ENCODE measurements at places on chromosomes 5 and 9.

- DNase-seq: no peak
Measured at GRCh38 chr9:80072451-80072850, 500.7 kb downstream of the TLE4 start.

DNA sequence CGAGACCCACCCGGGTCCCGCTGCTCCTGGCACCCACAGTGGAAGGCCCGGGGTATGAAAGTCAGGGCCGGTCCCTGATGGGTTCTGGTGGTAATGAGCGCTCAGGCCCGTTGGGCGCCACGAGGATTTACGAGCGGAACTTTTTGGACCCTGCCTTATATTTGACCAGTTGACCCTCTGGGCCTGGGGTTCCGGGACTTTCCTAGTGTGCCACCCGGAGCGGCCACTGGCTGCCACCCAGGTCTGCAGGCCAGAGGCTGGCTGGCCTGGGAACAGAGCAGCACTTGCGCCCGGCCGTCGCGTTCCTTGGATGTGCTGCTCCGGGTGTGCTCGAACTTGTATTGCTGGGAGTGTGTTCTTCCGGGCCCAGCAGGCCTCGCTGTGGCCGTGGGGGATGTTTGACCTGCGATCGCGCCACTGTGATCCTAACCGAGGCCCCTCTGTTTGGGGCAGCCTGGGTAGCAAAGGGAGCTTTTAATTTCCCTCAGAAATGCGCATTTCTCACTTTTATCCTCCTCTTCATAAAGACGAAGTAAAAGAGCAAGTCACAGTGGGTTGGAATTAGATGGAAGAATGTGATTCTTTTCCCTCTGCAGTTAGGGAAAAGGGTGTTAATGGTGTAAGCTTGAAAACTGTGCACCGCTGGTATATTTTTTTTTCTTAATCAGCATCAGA lies 1.2 kb downstream of the F2RL1 start:
- no peak for DNase-seq

- DNase-seq: no peak
Measured at GRCh38 chr5:126492939-126493338, 69.7 kb downstream of the GRAMD2B start.

GRCh38 chr5:143889986-143890385 lies 78.0 kb downstream of the HMHB1 start:
- DNase-seq: no peak

GRCh38 chr5:143033535-143034250 lies 263.5 kb downstream of the ARHGAP26 start:
- no peak for DNase-seq

- DNase-seq: no peak
Measured at GRCh38 chr5:166671811-166672210, 1619.6 kb upstream of the WWC1 start.

GRCh38 chr5:157473383-157474320 lies 13.6 kb downstream of the NIPAL4 start:
- no peak for DNase-seq

GRCh38 chr5:121949885-121950284 lies 11.9 kb upstream of the SRFBP1 start:
- DNase-seq: no peak

- no peak for DNase-seq
Measured at GRCh38 chr5:154722936-154723335, 32.2 kb upstream of the LARP1 start.

GRCh38 chr5:120415985-120416384 lies 48.1 kb upstream of the PRR16 start:
- no peak for DNase-seq

GRCh38 chr5:56656846-56657726 lies 158.3 kb upstream of the MAP3K1 start:
- DNase-seq: no peak

GRCh38 chr9:85349046-85349445 lies 392.7 kb downstream of the AGTPBP1 start:
- no peak for DNase-seq

- no peak for DNase-seq
Measured at GRCh38 chr5:149917073-149917676, 27.4 kb downstream of the PDE6A start.

GRCh38 chr9:3828495-3828894 lies 302.7 kb upstream of the RFX3 start:
- no peak for DNase-seq

DNA sequence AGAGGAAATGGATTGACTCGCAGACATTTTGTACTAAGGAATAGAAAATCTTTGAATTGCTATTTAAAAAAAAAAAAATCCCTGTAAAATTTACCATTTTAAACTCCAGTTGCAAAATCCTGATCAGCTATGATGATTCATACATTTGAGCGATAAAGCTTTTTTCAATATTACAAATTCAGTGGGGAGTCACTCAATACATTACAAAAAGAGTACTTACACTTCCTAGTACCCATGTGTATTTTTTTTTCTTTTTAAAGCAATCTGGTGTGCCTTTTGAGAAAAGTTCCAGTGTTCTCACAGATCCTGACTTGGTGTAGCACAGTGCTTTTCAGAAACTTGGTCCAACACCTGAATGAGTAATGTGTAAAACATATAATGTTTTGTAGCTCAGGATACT lies 54.3 kb downstream of the PIK3R1 start:
- DNase-seq: no peak

- no peak for DNase-seq
Measured at GRCh38 chr9:88235615-88236014, 97.3 kb upstream of the SPATA31C2 start.

GRCh38 chr9:119121899-119122298 lies 247.3 kb downstream of the BRINP1 start:
- no peak for DNase-seq

GRCh38 chr5:179912386-179912785 lies 4.7 kb upstream of the TBC1D9B start:
- no peak for DNase-seq

GRCh38 chr9:113657765-113658544 lies 194.4 kb downstream of the RGS3 start:
- peak; percentile 77 for DNase-seq

DNA sequence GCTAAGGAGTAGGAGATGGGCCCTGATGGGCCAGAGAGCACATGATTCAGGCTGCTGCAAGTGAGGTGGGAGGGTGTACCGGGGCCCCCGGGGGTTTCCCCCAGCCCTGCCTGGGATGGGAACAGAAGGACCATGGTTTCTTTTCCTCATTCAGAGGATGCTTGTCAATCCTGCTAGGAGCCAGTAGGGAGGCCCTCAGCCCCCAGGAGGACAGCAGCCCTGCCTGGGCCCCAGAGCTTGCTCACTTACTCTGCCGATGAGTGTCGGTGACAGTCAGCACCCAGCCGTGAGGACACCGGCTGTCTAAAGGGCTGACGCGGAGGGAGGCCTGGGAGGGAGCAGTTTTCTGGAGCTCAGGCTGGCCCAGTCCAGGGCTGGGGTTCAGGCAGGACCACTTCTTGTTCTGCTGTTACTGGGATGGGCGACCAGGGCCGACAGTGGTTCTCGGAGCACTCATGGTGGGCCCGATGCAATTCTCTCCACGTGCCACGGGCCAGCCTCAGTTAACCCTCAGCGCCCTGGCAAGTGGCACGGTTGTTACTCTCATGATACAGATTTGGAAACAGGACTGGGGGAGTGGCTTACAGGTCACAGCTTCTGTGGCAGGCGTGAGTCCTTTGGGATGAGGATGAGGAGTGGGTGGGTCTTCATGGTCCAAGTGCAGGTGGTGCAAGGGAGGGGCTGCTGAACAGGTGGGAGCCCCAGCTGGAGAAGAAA lies 1.8 kb downstream of the ARRDC1 start:
- no peak for DNase-seq

DNA sequence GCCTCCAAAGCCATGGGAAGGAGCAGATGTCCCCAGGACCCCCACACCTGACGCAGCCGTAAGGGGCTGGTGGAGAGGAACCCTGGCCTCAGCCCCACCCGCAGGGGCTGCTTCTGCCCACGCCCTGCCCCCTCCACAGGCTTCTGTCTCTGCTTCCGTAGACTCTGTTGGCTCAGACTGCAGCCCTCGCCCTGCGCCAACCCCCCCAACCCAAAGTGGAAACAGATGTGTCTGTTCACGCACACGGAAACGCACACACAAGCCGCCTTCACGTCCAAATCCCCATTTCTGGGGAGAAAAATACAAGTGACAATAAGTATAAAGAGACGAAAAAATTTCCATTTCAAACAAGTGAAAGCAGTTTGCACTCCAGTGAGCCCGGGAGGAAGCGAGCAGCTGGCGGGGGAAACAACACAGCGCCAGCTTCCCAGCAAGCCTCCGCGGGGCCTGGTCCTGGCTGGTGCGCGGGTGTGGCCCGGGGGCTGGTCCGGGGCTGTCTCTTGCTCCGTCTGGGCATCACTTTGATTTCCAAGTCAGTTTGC lies 32.6 kb upstream of the RXRA start:
- no peak for DNase-seq

- peak; percentile 45 for DNase-seq
Measured at GRCh38 chr9:33287087-33287490, 3.2 kb upstream of the NFX1 start.

DNA sequence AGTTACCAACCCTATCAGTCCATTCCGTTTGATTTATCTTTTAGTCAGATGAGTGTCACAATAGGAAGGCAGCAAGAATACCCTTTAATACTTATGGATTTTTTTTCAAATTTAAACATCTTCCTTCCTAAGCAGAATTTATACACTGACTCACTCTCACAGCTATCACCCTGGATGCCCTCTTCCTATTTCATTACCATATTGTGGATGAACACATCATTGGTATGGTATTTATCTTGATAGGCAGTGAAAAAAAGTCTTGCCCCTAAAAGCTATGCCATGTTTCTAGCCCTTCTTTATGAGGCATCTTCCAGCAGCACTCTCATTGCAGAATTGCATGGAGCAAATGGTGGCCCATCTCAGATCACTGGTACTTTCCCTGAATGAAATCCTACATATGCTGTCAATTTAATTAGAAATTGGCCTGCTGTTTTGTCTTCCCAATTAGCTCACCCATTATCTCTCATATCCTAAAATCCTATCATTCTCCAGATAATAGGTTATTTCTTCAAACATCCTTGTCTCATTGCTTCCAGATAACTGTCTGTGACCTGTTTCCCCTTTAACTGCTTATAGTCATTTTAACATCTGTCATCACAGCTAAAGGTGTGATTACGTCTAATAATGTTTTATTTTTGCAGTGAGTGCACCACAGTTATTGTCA lies 433.5 kb upstream of the POU5F2 start:
- DNase-seq: no peak

DNA sequence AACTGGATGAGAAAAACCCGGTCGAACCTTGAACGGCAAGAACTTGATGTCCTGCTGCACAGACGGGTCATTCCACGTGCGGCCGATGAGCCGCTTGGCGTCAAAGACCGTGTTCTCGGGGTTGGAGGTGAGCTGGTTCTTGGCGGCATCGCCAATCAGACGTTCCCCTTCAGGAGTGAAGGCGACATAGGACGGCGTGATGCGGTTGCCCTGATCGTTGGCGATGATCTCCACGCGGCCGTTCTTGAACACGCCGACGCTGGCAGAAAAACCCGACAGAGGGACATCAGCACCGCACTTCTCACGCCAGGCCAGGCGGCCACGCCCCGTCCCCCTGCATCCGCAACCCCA lies 519 bp downstream of the HSPA5 start:
- DNase-seq: peak; percentile 49

DNA sequence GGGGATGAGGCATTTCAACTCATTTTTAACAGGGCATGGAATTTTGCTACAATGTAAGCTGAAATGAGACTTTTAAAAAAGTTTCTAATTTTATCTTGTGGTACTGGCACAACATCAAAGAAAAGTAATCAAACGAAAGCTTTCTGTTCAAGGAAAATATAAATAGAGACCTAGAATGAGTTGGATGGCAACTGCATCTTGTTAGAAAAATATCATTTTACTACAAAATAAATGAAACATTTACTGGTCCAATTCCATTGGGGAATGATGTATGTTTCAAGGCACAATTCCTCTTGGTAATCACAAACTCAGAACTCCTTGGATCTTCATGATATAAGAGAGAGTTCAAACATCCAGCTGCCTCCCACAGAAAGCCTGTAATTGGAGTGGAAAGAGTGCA lies 102.8 kb downstream of the HMHB1 start:
- no peak for DNase-seq

DNA sequence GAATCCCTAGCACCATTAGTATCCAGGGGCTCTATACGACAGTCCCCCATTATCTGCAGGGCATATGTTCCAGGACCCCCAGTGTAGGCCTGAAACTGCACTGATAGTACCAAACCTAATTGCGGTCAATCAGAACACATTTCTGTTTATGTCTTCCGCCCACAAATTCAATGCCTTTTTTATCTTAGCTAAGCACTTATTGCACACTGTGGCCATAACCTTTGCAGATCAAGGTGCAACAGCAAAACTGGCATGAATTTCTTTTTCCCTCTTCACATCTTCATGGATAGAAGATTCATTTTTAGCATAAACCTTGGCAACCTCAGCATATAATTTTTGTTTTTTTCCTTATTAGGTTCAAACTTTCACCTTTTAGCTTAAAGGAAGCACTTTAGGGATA lies 361.1 kb downstream of the DEPDC1B start:
- no peak for DNase-seq

GRCh38 chr9:69919461-69920061 lies 98.9 kb downstream of the CFAP95 start:
- no peak for DNase-seq

DNA sequence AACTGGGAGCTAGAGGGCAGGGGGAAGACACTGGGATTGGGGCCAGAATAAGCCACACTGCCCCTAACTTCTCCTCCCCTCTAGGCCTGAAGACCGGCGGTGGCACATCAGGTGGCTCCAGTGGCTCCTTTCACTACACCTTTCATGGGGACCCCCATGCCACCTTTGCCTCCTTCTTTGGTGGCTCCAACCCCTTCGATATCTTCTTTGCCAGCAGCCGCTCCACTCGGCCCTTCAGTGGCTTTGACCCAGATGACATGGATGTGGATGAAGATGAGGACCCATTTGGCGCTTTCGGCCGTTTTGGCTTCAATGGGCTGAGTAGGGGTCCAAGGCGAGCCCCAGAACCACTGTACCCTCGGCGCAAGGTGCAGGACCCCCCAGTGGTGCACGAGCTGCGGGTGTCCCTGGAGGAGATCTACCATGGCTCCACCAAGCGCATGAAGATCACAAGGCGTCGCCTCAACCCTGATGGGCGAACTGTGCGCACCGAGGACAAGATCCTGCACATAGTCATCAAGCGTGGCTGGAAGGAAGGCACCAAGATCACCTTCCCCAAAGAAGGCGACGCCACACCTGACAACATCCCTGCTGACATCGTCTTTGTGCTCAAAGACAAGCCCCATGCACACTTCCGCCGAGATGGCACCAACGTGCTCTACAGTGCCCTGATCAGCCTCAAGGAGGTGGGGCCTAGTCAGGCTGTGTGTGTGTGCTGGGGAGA lies 6.8 kb downstream of the DNAJB5 start:
- no peak for DNase-seq

DNA sequence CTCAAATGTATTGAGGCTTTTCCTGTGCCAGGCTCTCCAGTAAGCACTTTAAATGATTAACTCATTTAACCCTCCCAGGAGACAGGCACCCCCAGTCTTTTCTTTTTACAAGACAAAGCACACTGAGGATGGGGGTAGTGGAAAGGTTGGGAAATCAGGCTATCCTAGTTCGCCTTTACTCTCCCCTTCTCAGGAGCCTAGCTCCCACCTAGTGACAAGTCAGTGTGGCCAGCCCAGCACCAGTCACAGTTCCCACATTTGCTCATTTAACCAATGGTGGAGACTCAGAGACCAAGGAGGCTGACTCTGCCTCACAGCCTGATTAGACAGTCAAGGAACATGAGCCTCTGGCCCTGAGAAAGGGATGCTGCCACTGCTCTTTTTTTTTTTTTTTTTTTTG lies 3.5 kb downstream of the ALDH7A1 start:
- no peak for DNase-seq

All from activated naive CD4-positive, alpha-beta T cell treated with anti-CD3 and anti-CD28 coated beads, Interleukin-2, amount 50 U/mL, for 16 hours (primary cell).